ENCODE measurements at places on chromosomes 12 and 14. TPM values are rescaled to one million over a fixed set of nuclear protein-coding genes. Genes with fewer than 3 reads are reported as not detected.

DNA sequence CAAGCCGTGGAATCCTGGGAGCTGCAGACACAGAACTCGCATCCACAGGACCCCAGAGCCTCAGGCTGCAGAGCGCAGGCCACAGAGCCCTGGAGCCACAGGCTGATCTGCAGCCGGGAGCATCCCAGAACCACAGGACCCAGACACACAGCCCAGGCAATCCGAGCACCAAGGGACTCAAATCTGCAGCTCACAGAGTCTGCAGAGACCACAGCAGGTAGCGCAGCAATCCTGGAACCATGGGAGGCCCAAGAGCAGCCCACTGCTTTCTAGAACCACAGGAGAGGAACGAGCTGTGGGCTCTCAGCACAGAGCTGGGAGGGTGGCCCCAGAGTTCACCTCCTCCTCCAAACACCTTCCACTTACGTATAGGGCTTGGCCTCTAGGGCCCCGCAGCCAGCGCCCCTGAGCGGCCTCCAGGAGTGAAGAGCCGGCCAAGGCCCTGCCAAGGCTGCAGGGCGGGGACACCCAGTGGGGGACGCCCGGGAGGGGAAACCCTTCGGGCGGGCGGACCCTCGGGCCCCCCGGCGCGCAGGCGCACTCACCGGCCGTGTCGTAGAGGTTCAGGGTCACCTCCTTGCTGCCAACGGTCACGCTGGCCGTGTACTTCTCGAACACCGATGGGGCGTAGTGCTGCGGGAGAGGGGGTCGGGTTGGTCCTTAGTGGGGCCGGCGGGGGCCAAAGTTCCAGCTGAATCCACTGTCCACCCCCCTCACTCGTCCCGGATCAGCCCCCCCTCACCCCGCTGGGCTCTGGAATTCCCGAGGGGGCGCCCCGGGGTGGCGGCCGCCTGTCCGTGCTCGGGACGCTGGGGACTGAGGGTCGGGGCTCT is 665 bp downstream of the RHOF start:
- no peak for DNase-seq

CLEC6A gene
- not detected for total RNA-seq

DNA sequence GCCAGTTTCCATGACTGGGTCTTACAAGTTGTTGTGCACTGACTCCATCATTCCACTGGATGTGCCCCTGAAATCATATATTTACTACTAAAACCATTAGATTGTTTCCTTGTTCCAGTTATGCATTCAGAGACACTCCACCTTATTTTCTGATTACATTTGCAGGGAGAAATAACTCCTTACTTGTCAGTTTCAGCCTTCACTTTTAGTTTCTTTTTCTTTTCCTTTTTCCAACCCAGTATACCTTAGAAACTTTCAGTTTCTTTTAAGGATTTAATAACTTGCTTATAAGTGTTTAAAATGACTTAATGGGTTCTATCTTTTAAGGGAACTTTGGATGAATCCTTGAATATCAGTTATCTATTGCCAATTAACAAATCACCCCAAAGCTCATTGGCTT is 39.9 kb downstream of the MRPL42 start:
- DNase-seq = no peak

- DNase-seq = no peak
These were observed 47.2 kb upstream of the KTN1 start for GRCh38 chr14:55532645-55533344.

DNA sequence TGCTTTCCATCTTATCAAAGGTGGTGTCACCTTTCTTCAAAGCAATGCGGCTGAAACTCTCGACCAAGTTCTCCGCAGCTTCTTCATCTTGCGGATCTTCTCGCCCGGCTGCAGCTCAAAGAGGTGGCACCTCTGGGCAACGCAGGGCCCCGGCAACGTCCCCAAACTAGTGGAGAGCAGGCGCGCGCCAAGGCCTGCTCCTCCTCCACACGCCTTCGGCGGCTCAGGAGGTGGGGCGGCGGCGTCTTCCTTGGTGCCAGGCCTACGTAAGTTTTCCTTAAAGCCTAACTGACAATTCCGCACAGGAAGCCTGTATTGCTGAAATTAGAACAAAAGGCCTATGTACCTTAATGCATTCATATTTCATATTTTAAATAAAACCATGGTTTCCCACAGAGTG is 112.0 kb downstream of the TMX1 start:
- DNase-seq = no peak

RIN3 gene
- total RNA-seq = 19.1 TPM

DNA sequence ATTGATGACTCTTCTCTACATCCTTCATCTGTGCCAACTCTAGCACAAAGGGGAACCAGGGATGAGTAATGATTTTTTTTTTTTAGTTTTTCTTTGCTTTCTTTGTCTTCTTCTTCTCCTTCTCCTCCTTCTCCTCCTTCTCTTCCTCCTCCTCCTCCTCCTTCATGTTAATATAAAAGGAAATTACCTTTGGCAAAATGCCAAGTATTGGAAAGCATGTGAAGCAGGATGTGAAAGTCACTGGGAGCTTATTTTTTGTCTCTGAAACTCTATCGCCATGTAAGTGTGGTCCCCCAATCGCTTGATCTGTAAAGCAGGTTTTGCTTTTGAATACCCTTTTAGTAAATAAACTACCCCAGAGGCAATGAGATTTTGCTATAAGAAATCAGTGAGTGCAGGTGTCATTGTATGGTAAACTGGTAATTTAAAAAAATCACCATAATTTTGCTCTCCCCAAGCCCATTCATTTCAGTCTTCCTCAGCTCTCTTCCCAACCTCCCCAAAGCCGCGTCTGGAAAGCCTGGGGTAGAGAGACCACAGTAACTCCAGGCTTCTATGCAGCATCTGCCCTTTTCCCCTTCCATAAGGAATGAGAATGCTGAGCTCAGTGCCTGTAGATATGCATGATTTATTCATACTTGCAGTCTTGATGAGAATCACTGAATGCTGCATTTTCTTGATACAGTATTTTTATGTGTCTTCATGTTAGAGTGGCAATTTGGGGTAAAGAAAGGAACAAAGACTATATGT is 388.7 kb downstream of the TMEM117 start:
- DNase-seq = no peak

GRCh38 chr12:65955452-65955851 is 131.2 kb downstream of the HMGA2 start:
- DNase-seq = no peak

CCDC177 gene
- not detected for total RNA-seq

DNA sequence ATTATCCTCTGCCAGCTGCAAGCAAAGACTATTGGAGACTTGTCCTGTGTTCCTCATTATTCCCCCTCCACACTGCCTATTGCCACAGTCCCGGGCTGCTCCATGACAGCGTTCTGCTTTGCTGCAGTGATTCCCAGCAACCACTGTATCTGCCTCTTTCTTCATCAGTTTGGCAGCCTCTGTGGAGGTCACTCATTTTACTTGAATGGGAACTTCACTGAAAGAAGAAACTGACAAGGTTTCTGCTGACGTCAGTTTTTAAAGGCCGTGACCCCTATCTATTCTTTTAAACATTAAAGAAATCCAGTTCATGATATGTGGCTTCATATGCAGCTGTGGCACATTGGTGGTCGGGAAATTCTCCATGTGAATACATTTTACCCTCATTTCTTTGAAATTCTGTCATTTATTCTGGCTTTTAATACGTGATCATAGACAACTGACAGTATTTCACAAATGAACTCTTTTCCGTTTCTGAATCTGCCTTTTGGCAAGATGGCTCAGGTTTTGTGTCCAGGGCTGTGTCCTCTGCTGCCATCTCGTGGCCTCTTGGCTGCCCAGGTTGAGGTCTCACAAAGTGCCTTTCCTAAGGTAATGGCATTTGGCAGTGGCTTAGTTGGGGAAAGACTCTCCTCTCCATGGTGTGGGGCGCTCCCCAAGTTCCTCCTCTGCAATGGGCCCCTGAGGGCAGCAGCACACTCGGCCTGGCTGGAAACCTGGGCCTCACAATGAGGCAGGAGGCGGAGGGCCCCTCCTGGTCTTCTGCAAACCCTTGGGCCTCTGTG is 5.8 kb downstream of the TMEM253 start:
- peak; percentile 79 for DNase-seq

DNA sequence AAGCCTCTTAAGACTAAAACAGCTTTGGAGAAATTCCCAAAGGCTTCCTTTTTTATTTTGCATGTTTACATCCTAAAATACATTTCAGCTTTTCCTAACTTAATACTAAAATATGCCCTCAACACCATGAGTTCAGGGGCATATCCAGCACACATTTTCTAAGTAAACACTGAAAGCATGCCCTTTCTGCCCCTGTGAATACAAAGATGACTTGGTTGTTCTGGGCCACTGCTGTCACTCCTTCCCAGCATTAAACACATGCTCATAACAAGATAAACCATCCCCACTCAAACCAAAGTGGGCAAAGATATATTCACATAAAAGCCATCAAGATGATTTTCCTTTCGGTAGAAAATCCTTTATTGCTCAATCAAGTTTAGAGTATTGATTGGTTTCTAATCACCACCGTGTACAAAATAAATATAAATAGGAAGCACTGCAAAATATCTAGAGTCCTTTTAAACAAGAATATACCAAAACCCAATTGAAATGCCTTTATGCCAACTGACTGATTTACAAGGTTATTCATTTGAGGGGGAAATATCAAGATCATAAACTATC is 1.9 kb downstream of the CCNB1IP1 start:
- no peak for DNase-seq

DNA sequence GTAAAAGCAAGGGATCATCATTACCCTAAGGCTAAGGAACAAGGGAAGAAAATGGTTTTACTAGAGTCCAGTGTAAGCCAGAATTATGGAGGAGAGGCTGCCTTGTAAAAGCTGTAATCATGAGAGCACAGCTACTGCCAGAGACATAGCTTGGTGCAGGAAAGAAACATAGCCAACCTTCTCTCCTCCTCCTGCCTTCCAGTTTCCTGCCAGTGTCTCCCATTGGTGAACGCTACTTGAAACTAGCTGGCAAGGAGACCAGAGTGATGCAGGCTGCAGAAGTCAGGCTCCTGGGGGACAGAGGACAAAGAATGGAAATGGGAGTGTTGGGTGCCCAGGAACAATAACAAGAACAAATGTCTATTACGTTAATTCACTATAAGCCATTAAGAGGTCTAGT is 158.5 kb downstream of the NELL2 start:
- DNase-seq = no peak

NAP1L1 gene
- 358 TPM for total RNA-seq

DNA sequence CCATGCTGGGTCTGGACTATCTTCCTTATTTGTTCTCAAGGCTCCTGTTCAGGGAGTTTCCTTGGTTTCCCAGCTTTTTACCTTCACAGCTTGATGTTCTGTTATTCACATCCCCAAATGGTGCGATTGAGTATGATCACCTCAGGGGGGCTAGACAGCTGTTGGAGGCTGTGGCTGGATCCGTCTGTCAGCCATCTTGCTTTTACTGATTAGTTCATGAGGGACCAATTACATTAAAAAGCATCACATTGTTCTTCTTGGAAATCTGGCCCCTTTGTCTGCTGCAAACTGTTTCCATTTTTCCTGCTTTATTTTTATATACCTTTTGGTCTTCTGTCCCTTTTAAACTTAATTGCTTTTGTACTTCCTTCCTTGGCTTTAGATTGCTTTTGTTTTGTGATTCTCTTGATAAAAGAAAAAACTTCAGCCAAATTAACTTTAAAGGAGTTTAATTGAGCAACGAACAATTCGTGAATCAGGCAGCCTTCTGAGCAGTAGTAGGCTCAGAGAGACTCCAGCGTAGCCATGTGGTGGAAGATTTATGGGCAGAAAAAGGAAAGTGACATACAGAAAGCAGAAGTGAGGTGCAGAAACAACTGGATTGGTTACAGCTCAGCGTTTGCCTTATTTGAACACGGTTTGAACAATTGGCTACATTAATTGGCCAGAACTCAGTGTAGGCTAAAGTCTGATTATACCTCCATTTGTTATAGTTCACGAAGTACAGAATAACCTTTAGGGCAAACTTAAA is 208.7 kb downstream of the AEBP2 start:
- DNase-seq = no peak

- no peak for DNase-seq
These were observed 24.7 kb upstream of the ATP5MC2 start for GRCh38 chr12:53700567-53700966.

- no peak for DNase-seq
These were observed 364.9 kb downstream of the NRXN3 start for GRCh38 chr14:78535041-78535440.

- DNase-seq = no peak
These were observed 29.1 kb downstream of the SLC16A7 start for GRCh38 chr12:59624732-59625460.

PRPH gene
- total RNA-seq = not detected

DNA sequence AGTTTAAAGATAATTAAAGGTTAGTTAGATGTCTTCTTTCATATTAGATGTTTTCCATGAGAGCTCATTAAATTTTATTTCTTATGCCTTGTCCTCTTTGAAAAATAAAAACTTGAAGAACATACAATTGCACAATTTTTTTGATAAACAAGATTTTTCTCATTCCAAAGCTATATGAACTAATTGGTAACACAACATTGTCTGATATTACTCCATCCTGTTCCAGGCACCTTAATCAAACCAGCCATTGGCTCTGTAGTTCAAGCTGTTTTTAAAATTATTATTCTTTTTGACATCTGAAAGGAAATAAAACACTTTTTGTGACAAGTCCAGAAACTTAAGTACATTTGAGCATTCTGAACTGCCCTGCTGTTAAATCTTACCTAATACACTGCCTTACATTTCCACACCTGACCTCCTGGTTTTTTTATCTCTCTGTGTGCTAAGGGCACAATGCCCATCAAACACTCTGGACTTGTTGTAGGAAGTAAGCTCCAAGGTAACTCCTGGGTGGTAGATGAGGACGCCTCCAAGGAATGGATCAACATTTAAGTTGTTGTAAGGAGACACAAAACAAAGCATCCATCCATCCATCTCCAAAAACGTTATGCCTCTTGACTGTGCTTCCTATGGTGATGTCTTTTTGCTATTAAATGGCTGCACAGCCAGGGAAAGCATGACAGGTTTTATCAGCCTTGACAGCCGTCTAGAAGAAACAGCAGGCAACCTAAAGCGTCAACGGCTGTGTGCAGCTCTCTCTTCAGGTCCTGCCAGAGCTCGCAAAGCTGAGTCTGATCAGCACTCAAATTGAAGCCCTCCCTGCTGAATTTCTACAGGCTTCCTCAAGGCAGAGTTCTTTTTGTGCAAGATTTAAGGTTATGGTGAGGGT is 449.9 kb upstream of the FLRT2 start:
- no peak for DNase-seq

- DNase-seq = no peak
These were observed 161.8 kb upstream of the DCN start for GRCh38 chr12:91344408-91344807.

All from left cardiac atrium (tissue), 4 donors.